Umbilical cord (tissue), 2 donors: ENCODE measurements at places on chromosomes 2 and 18. TPM values are rescaled to one million over a fixed set of nuclear protein-coding genes. Genes with fewer than 3 reads are reported as not detected.

The OR6B2 gene
- total RNA-seq: 1.7 TPM

The SAG gene
- total RNA-seq: 14.7 TPM

The PLGLB2 gene
- total RNA-seq: 3.4 TPM

The HOXD1 gene
- 0.48 TPM for total RNA-seq

The KANSL1L gene
- total RNA-seq: 53.0 TPM
